Stimulated activated CD8-positive, alpha-beta memory T cell treated with anti-CD3 and anti-CD28 coated beads, Interleukin-2, amount 100 ng/mL, for 1 hour (primary cell): ENCODE measurements at places on chromosomes 6 and 20.

GRCh38 chr20:15162079-15162647, 824.8 kb upstream of the FLRT3 start:
- DNase-seq = no peak

DNA sequence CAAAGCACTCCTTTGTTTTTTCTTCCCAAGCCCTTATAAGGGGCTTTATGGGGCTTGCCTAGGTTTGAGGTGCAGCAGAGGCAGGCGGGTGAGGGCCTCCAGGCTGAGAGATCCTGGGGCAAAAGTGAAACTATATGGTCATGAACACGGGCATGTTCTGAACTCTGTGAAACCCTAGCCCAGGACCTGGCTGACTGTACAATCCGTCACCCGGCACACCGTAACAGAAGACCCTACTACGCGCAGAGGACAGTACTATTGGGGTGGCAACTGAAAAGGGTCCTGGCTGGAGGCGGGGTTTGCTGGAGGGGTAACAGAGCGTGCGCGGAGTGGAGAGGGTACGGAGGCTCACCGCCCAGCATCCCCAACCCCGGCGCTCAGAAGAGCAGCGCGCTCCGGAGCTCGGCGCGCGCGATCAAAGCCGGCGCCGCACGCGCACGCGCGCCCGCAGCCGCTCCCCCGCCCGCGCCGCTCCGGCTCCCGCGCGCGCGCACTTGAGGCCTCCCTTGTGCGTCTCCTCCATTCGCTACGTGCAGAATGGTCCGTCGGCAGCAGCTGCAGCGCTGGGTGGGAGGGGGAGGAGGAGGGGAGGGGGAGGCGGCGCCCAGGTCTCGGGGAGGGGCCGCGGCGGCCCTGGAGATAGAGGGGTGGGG, 54.2 kb downstream of the MRPL14 start:
- peak; percentile 21 for DNase-seq

GRCh38 chr6:13708736-13709135, 2.9 kb downstream of the RANBP9 start:
- no peak for DNase-seq

GRCh38 chr20:50070361-50070760, 42.6 kb downstream of the UBE2V1 start:
- DNase-seq = no peak

- DNase-seq = no peak
These were observed 89.5 kb downstream of the ZFP64 start for GRCh38 chr20:52102126-52102525.

- DNase-seq = no peak
These were observed 266.5 kb upstream of the CITED2 start for GRCh38 chr6:139640921-139641320.

- DNase-seq = no peak
These were observed 17.9 kb upstream of the RUNX2 start for GRCh38 chr6:45310118-45310788.

GRCh38 chr6:125099211-125100073, 54.1 kb upstream of the TPD52L1 start:
- DNase-seq = no peak

- DNase-seq = no peak
These were observed 70.9 kb downstream of the PACRG start for GRCh38 chr6:162798546-162799266.

GRCh38 chr6:133701633-133702331, 187.1 kb upstream of the TCF21 start:
- no peak for DNase-seq

DNA sequence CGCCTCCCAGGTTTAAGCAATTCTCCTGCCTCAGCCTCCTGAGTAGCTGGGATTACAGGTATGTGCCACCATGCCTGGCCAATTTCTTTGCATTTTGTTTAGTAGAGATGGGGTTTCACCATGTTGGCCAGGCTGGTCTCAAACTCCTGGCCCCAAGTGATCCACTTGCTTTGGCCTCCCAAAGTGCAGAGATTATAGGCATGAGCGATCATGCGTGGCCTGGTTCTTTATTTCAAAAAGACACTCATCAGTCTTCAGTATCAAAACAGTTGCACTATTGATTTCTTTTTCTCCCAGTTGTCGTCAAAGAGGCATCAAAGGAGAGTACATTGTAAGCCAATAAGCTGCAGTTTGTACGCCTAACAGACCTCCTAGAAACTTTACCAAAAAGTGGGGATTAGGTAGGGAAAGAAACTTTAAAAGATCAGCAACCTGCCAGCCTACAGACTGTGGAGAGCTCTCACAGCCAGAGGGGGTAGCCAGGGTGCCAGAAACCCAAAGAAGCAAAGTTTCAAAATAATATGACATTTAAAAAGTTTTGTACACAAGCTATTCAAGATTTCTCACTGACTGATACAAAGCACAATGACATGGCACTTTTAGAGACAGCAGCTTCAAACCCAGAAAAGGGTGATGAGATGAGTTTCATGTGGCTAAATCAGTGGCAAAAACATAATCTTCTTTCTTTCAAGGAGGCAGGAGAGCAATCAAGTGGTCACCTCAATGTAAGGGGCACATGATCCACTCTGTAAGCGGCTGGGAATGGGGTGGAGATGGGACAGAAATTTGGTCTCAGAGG, 83.0 kb upstream of the RALY start:
- DNase-seq = no peak

- DNase-seq = no peak
These were observed 117.0 kb upstream of the KCNG1 start for GRCh38 chr20:51139891-51140290.

DNA sequence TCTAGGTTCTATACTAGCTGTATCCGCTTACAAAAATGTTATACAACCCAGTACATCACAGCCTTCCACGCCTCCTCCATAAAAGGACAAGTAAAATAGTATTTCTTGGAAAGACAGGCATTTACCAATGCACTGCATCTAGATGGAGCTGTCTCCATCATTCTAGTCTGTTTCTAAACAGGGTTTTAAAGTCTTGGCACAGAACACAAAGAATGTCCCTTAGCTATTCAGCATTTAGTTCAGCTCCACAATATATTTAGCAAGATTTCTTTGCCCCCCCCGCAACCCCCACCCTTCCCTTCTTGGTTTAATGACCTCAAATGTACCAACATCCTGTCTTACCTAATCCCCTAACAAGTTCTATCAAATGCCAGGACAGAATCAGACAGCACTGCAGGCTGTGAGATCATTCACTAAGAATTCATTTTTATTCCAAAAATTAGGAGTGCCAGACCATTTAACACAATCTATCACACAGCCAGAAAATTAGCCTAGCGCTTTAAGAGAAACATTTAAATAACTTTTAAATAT, 198.6 kb downstream of the BACH2 start:
- DNase-seq = no peak

GRCh38 chr6:136823128-136823660, 802 bp downstream of the PEX7 start:
- no peak for DNase-seq

DNA sequence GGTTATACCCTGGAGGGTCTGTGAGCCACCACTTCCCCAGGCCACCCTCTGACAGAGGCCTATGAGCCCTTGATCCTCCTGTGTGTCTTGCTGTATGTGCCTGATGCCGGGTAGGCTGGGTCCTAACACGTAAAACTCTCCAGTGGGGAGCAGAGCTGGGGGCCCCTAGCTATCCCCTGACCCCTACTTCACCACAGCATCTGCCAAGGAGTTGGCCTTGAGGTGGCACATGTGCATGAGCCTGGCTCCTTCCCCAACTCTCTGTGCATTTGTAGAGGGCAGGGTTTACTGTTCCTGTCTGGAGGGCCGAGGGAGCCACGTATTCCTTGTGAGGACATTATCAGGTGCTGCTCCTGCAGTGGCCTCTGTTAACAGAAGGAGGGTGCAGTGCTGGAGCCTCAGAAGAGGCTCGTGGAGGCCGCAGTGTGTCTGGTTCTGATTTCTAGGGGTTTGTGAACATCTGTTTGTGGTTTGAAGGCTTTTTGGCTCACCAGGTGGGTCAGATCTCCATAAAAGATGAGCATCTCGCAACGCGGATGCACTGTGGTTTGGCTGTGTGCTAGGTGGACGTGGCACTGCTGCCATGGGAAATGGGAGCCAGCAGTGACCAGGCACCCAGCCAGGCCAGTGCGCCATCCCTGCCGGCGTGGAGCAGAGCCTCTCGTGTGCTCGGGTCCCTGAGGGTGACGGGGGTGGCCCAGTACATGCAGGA, 152.1 kb downstream of the DTNBP1 start:
- DNase-seq = no peak

- DNase-seq = no peak
These were observed 58.2 kb downstream of the DCBLD1 start for GRCh38 chr6:117540670-117541069.

- DNase-seq = no peak
These were observed 8.7 kb downstream of the CCDC170 start for GRCh38 chr6:151502499-151502898.

DNA sequence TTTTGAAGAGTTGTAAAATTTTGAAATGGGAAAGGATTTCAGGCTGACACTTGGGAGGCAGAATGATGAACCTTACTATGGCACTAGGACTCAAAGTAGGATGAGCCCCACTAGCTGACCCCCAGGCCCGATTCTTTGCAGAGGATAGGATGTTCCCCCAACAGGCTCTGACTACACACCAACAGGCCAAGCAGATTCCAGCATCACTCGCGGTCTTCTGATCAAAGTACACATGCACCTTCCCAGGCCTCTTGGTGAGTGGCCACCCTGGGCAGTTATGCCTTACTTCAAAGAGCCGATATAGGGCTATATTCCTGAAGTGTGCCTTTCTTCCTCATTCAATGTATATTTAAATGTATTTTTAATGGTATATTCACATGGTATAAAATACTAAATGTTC, 117.6 kb upstream of the TMEM181 start:
- no peak for DNase-seq

DNA sequence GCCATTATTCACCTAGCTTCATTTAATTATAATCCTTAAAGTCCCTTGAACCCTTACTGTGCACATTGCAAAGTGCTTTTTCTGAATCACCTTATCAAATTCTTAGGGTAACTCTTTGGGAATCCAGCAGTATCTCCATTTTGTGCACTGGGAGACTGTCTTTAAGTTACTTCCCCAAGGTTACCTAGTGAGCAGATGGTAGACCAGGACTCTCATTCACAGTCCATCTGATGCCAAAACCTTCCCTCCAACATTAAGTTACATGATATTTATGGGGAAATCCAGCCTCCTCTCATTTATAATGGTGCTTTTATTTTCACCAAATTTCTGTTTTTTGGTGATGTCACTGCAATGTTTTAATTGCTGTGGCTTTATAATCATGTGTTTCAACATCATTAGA, 75.7 kb downstream of the NCOA7 start:
- no peak for DNase-seq

DNA sequence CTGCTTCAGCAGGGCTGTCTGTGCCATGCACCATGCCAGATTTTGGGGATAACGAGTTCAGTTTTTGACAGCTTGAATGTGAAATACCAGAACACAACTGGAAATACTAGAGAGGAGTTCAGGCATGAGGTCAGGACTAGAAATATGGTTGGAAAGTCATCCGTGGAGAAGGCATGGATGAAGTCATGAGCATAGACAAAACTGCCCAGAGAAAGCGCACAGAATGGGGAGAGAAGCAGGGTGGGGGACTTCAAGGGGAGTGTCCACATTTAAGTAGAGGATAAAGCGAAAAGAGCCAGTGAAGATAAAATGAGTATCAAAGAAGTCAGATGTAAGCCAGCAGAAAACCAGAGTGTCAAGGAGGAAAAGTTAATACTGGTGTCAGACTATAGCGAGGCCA, 653.4 kb upstream of the ARID1B start:
- DNase-seq = no peak

DNA sequence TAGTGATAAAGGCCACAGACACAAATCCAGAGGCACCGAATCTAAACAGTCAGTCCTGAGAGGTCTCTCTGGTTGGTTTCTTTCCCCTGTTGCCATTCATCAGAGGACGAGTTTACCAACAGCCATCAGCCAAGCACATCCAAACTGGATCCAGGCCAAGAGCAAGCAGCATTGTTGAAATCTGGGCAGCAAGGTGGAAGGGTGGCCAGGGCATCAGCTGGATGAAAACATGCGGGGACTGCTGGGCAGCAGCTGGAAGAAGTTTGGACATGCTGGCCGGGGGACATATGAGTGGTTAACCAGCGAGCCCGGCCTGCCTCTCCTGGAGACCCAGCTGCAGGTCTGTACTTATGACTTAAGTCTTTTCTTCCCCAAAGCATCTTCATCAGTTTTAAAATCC, at the start of gene SMIM28:
Gene SMIM28 (plus strand): TSS at position 62 of the 400 bp plus-strand sequence. CDS start 168 bp downstream, at position 230.
- DNase-seq = no peak

GRCh38 chr6:7129360-7129759, 21.6 kb downstream of the RREB1 start:
- DNase-seq = no peak

GRCh38 chr20:13105864-13106457, 97.2 kb downstream of the SPTLC3 start:
- DNase-seq = no peak
